ENCODE measurements at places on chromosomes 2 and 18. TPM values are rescaled to one million over a fixed set of nuclear protein-coding genes. Genes with fewer than 3 reads are reported as not detected.

SERPINB11 gene
- not detected for total RNA-seq

DNA sequence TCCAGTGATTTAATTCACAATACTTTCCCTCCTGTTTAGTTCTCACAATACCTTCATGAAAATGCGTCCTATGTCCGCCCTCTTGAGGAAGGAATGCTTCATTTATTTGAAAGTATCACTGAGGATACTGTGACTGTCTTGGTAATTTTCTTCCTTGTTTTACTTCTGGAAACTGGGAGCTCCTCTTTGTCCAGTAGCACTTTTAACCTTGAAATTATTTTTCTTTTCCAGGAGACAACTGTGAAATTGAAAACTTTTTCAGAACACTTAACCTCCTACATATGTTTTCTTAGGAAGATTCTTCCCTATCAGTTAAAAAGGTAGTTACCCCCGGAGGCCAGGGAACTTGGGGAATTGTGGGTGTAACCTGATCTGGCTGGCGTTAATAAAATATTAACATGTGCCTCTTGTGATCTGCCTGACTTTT is 58.9 kb upstream of the STON1 start:
- H3K4me3 ChIP-seq = no peak overlapping the region
- no peak overlapping the region for H3K27ac ChIP-seq
- H3K36me3 ChIP-seq = peaks cover 35% of the 10 kb centered on the region
- H3K4me1 ChIP-seq = no peaks in the 10 kb centered on the region
- H3K27me3 ChIP-seq = no peaks in the 10 kb centered on the region

DSG1 gene
- not detected for total RNA-seq

DNA sequence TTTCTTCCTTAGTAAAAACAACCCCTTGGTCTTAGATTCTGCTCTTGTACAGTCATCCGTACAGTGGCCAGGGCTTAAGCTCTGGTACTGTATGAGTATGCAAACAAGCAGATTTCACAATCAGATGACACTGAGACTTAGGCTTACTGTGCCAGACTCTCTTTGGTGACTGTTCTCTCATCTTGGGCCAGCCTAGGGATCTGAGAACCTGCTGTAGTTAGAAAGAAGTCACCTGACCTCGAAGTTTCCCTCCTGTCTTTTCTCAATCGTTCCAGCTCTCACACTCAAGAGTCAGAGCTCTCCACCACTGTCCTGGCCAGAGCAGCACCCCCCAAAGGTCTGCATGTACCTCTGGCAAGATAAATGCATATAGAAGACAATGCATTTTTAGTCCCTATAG is 63.2 kb downstream of the ZEB2 start:
- H3K4me1 ChIP-seq = peaks cover 64% of the 10 kb centered on the region
- no peak overlapping the region for H3K27ac ChIP-seq
- H3K4me3 ChIP-seq = no peak overlapping the region
- peak; percentile 22 for DNase-seq

DNA sequence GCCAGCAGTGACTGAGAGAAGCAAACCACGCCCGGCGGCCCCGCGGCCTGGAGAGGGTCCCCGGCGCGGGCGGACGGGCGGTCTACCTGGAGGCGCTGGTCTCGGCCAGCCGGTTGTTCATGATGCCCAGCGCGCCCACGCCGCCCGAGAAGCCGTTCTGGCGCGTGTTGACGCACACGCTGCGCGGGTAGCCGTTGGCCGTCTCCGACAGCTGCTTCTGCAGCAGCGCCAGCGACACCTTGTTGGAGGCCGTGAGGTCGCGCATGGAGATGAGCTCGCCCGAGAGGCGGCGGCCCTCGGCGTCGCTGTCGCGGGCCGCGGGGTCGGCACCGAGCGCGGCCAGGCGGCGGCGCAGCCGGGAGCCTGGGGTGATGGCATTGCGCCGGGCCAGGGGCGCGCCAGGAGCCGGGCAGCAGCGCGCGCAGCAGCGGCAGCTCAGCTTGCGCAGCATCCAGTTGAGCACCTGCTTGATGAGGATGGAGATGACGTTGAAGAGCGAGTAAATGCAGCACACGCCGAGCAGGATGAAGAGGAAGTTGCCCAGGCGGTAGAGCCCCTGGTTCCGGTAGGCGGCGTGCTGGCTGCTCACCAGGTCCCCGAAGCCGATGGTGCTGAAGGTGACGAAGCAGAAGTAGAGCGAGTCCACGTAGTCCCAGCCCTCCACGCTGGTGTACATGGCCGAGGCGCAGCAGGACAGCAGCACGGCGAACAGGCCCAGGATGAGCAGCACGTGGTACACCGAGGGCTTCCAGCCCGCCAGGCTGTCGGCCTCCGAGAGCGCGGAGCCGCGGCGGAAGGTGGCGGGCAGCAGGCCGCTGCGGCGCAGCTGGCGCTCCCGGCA is 118.1 kb downstream of the MSH2 start:
- peaks cover 18% of the 10 kb centered on the region for H3K4me1 ChIP-seq
- H3K4me3 ChIP-seq = peak overlapping the region; percentile 85
- peaks cover 3% of the 10 kb centered on the region for H3K36me3 ChIP-seq

- H3K27ac ChIP-seq = peak overlapping the region; percentile 93
- no peaks in the 10 kb centered on the region for H3K27me3 ChIP-seq
- peak overlapping the region; percentile 98 for H3K4me3 ChIP-seq
- H3K36me3 ChIP-seq = peaks cover 18% of the 10 kb centered on the region
- no peak for DNase-seq
Measured at GRCh38 chr18:23453680-23454058, 582 bp downstream of the RIOK3 start.

DNA sequence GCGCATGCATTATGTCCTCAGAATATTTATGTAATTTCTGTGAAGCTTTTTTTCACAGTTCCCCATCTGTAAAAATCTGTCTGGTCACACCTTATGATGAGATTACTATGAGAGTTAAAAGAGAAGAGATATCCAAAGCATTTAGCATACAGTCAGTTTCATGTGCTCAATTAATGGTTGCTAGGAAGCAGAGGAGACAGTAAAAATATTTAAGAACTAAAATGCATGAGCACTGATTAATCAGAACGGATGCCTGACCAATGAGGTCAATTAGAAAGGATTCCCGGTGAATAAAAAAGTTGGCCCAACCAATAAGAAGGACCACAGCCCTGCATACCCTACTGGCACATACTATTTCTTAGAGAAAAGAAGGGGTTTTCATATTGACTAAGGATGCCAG is 12.0 kb upstream of the CRIM1 start:
- no peak overlapping the region for H3K27ac ChIP-seq
- peaks cover 2% of the 10 kb centered on the region for H3K4me1 ChIP-seq
- DNase-seq = no peak
- peaks cover 3% of the 10 kb centered on the region for H3K27me3 ChIP-seq

DNA sequence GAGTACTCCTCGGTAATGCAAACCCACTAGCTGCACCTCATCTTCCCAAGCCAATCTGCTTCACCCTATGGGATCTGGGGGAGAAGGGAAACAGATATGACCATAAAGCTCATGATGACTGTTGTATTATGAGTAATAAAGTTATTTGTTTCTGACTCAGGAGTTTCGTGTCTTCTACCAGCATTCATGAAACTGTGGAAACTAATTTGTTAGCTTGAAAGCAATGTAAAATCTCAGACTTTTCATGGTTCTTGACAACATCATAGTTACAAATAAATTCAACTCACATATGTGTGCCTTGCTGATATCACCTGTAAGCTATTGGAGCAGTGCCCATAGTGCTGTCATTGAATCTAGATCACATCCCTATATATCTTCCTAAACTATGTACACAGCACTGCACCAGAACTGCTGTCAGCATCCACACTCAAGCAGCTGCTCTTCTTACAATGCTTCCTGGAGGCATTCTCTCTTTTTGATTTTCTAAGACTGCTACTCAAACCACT is 135.6 kb upstream of the KYNU start:
- no peak for DNase-seq
- no peak overlapping the region for H3K27ac ChIP-seq
- H3K4me3 ChIP-seq = no peak overlapping the region
- no peaks in the 10 kb centered on the region for H3K27me3 ChIP-seq
- no peaks in the 10 kb centered on the region for H3K4me1 ChIP-seq

GRCh38 chr18:63953811-63954210 is 4.7 kb downstream of the HMSD start:
- peaks cover 1% of the 10 kb centered on the region for H3K36me3 ChIP-seq
- peaks cover 22% of the 10 kb centered on the region for H3K4me1 ChIP-seq
- DNase-seq = no peak
- H3K4me3 ChIP-seq = no peak overlapping the region
- H3K27me3 ChIP-seq = peaks cover 24% of the 10 kb centered on the region

CIAO1 gene
- 72.1 TPM for total RNA-seq

OTOF gene
- 0.60 TPM for total RNA-seq

DNA sequence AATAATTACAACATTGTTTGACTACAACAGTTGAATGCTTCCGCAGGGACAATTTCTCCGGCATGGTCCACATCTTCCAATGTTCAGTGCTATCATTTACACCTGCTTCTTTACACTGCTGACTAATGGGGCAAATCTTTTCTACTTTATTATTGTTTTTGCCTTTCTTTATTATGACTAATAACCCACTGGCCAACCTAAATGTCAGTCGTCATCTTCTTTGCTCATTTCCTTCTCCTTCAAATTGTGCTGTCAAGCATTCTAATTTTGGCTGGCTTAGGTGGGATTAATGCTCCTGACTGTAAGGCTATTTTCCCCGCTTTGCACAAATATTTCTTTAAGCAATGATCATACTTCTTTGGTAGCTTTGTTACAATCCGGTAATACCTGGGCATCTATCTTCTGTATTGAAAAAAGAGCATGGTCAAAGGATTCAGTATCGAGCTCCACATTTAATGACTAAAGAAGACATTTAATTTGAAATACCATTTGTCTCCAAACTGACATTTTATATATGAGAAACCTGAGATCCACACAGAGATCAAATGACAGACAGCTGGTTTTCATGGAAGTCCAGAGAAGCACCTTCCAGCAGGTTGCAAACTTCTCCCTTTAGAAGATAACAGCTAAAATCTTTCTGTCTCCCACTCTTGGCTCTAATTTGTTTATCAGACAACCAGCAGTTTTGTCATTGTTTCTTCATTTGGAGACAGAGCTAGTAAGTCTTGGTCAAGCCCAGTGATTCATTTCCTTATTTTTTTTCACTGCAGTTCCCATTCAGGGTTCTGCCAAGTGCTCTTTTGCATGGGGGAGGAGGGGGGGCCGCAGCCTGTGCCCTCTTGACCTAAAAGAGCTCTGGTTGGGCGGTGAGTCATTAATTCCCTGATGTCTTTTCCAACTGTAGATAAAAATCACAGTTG is 132.9 kb downstream of the SOCS6 start:
- peaks cover 7% of the 10 kb centered on the region for H3K27me3 ChIP-seq
- H3K4me1 ChIP-seq = peaks cover 9% of the 10 kb centered on the region
- H3K36me3 ChIP-seq = no peaks in the 10 kb centered on the region
- H3K27ac ChIP-seq = no peak overlapping the region
- no peak overlapping the region for H3K4me3 ChIP-seq

C1QL2 gene
- not detected for total RNA-seq

CFAP65 gene
- total RNA-seq = not detected

DNA sequence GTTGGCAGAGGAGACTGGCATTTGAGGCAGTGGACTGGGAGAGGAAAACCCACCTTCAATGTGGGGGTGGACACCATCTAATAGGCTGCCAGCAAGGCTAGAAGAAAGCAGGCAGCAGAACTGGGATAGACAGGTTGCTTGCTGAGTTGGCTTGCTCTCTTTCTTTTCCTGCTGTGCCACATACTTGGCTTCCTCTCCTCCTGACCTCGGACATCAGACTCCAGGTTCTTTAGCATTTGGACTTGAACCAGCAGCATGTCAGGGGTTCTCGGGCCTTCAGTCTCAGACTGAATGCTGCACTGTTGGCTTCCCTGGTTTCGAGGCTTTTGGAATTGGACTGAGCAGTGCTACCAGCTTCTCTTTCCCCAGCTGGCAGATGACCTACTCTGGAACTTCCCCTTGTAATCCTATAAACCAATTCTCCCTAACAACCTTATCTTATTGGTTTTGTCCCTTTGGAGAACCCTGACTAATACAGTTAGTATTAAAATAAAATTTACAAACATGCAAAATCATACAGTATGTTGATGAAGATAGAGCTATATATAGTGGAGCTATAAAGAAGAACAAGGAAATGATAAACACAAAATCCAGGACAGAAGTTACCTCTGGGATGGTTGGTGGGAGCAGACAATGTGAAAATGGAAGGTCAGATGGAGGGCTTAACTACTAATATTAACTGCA is 15.9 kb downstream of the DSEL start:
- H3K27me3 ChIP-seq = peaks cover 2% of the 10 kb centered on the region
- no peak overlapping the region for H3K4me3 ChIP-seq
- no peak overlapping the region for H3K27ac ChIP-seq
- H3K36me3 ChIP-seq = no peaks in the 10 kb centered on the region
- no peaks in the 10 kb centered on the region for H3K4me1 ChIP-seq

DNA sequence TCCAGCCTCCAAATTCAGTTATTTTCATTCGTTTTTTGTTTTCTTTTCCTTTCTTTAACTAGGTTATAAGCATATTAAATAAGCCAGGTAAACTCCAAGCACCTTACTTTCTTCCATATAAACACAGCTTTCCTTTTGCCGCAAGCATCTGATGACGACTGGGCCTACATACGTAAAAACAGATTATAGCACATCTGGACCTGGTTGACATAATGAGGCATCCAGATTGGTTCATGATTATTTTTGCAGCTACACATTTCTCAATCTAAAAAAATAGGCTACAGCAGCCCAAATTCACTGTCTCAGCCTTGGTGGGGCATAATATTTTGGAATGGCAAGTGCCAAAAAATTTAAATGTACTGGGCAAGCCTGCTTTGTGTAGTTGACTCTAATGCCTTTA is 7.7 kb downstream of the CYP1B1 start:
- H3K36me3 ChIP-seq = no peaks in the 10 kb centered on the region
- no peak for DNase-seq
- H3K27ac ChIP-seq = no peak overlapping the region
- H3K27me3 ChIP-seq = peaks cover 14% of the 10 kb centered on the region
- H3K4me3 ChIP-seq = no peak overlapping the region

DNA sequence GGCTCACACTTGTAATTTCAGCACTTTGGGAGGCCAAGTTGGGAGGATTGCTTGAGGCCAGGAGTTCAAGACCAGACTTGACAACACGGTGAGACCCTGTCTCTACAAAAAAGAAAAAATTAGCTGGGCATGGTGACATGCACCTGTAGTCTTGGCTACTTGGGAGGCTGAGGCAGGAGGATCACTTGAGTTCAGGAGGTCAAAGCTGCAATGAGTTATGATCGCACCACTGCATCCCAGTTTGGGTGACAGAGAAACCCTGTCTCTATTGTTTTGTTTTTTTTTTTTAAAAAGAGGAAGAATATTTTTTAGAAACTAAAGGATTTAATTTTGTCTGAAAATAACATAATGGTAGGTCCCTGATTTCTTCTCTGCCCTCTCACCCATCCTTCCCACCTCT is 79.4 kb upstream of the TMEM200C start:
- DNase-seq = no peak
- no peaks in the 10 kb centered on the region for H3K36me3 ChIP-seq
- H3K27ac ChIP-seq = no peak overlapping the region
- H3K4me1 ChIP-seq = peaks cover 16% of the 10 kb centered on the region

- H3K4me1 ChIP-seq = no peaks in the 10 kb centered on the region
- H3K27ac ChIP-seq = no peak overlapping the region
- H3K36me3 ChIP-seq = no peaks in the 10 kb centered on the region
- H3K4me3 ChIP-seq = no peak overlapping the region
- DNase-seq = no peak
- no peaks in the 10 kb centered on the region for H3K27me3 ChIP-seq
Measured at GRCh38 chr2:18119883-18120282, 241.4 kb downstream of the KCNS3 start.

GRCh38 chr2:237980087-237980486 is 13.3 kb downstream of the UBE2F start:
- no peak for DNase-seq
- no peak overlapping the region for H3K4me3 ChIP-seq
- H3K36me3 ChIP-seq = peaks cover 68% of the 10 kb centered on the region
- peaks cover 73% of the 10 kb centered on the region for H3K4me1 ChIP-seq

TBR1 gene
- not detected for total RNA-seq

Measured in activated CD8-positive, alpha-beta T cell treated with anti-CD3 and anti-CD28 coated beads for 36 hours (primary cell).